NCI-H2171 treated with DMSO at 0.1 percent for 48 hours (cell line): ENCODE measurements at places on chromosomes 12 and 14.

DNA sequence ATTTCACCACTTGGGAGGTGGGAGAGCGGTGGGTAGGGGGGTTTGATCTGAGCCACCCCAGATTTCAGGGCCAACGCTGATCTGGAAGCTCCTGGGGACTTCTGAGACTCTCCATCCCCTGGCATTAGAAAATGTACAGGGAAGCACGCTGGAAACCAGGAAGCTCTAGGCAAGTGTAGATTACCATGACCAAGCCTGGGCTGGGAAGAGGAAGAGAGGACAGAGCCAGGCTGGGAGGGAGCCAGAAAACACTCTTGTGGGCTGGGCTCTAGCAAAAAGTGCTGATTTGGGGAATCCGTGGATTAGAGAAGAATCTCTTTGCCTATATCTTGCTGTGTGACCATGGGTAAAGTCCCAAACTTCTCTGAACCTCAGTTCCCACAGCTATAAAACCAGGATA, 236.7 kb downstream of the BCL11B start:
- no peak for DNase-seq

DNA sequence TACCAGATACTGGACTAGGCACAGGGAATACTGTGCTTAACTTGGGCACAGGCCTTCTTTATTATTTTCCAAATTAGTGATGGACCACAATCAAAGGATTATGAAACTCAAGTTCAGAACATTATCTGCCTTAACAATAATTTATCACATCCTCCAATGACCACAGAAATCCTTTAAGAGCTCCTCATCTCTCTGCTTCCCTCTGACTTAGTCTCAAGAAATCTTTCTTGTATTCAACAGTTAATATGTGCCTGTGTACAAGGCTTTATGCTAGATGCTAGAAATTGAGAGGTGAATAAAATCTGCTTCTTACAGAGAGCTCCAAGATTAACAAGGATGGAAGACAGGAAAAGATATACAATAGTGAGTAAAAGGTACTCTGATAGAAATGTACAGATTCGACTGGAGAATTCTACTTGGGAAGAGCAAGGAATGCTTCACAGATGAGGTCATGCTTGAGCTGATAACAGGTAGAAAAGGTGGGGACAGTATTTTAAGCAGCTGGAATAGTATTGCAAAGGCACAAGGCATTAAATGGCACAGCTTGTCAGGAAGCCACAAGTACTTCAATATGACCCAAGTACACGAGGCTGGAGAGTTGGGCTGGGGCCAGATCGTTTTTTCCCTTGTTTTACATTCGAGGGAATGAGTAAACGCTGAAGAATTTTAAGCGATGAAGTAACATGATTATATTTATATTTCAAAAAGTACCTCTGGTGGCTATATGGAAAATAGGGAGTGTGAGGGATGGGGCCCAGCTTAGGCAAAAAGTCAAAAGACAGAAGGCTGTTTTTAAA, 55.1 kb upstream of the ARID2 start:
- DNase-seq: no peak

DNA sequence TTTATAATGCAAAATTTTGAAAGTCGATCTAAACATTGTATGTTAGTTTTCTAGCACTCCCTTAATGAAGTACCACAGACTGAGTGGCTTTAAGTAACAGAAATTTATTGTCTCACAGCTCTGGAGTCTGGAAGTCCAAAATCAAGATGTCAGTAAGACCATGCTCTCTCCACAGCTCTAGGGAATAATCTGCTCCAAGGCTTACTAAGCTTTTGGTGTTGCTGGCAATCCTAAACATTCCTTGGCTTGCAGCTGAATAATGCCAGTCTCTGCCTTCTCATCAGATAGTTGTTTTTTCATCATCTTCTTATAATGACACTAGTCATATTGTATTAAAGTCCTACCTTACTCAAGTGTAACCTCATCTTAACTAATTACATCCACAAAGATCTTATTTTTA, 102.2 kb downstream of the RASSF9 start:
- DNase-seq: no peak

GRCh38 chr14:20412411-20412810, 890 bp downstream of the TEP1 start:
- DNase-seq: peak; percentile 36

GRCh38 chr12:124979568-124979967, 9.4 kb downstream of the DHX37 start:
- no peak for DNase-seq

DNA sequence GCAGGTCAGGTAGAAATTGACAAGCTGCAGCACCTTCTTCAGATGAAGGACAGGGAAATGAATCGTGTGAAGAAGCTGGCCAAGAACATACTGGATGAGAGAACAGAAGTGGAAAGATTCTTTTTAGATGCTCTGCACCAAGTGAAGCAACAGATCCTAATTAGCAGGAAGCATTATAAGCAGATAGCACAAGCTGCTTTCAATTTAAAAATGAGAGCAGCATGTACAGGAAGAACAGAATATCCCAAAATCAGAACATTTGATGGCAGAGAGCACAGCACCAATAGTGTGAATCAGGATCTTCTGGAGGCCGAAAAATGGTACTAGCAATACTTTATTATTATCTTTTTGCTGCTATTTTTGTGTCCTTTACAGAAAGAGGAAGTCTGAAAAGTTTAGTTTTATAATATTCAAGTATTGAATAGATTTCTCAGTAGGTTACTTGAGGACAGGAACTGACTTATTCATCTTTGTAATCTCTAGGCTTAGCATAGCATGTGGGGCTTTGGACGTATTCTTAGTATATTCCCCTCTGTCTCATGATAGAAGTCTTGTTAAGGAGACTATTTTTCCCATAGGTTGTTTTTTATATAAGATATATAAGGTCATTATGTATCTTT, 30.8 kb downstream of the BBOF1 start:
- no peak for DNase-seq

- no peak for DNase-seq
Observed at GRCh38 chr14:21924479-21924878, 250.9 kb upstream of the OR4E1 start.

DNA sequence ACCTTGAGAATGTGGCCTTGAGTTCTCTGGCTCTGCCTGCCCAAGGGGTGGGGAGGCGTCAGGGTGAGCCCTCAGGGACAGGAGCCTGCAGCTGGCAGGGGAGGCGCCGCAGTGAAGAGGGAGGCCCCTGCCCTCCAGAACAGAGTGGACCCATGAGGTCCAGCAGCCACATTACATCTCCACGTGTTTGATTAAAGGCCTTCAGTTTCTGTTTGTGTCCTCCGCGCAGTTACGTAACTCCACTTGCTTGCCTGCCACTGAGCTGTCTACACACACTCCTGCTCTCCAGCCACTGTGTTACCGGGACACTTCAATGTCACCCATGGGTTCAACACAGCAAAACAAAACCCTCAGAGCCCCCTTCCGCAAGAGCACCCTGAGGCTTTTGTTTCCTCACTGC, 70.4 kb downstream of the CHGA start:
- no peak for DNase-seq

DNA sequence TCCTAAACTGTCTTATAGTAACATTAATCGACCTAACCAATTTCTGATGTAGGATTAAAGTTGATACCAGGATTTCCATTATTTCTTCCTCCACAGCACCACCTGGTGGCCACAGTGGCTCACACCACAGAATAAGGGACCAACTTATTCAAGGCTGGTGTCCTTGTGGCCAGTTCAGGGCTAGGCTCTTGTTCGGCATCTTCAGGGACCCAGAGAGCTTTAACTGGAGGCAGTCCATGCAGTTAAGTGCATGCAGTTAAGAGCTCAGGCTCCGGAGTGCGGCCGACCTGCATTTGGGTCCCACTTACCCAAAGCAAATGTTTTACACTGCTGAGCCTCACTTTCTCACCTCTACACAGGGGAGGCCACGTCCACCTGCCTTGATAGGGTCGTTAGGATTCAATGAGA, 42.0 kb upstream of the GPR68 start:
- DNase-seq: peak; percentile 63

- DNase-seq: no peak
Observed at GRCh38 chr12:51371295-51371953, 19.8 kb downstream of the GALNT6 start.

- no peak for DNase-seq
Observed at GRCh38 chr14:73243341-73243740, 6.0 kb downstream of the PAPLN start.

- DNase-seq: no peak
Observed at GRCh38 chr14:30551460-30551859, 7.5 kb upstream of the G2E3 start.

DNA sequence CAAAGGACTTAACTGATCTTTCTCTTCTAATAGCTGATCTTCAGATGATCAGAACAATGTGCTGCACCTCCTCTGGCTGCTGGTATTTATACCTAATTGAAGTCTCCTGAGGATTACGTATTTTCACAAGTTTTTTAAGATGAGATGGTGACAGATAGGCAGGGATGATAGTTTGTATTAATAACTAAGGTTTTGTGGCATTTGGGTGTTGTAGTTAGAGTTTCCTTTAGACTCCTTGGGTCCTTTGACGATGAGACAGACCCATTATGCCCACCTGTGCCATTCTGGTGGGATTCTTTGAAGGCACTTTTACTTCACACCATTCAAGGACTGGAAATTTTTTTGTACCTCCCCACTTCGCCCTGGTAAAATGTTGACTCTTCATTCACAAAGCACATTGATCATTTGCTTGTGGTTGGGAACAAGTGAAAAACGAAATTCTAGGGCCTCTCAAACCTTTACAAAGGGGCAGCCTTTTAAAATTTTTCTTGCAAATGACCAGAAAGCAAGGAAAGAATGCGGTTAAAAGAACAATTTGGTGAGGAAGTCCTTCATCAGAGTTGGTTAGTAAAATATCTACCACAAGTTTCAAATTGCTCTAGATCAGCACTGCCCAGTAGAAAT, at the start of gene IFNG:
TSS of gene IFNG (minus strand) at position 60 of the 624 bp plus-strand sequence. CDS start 125 bp downstream, outside the sequence.
- no peak for DNase-seq

DNA sequence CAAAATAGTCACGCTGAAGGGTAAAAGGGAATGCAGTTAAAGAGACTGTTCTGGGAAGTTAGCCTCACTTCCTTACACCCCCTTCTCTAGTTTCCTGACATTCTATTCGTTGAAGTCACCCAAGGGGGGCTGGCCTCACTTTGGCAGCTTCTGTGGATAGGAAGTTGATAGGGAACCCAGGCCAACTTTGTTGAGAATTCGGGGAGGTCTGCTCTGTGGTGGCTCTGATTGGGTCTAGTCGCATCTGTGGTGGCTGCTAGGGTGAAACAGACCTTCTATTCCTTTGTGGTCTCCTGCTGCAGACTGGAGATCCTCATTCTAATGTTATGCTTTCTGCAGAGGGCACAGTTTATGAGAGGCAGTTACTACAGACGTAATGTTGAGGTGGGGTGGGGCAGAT, 28.8 kb upstream of the GZMB start:
- no peak for DNase-seq

- no peak for DNase-seq
Observed at GRCh38 chr12:109932878-109933503, 32.9 kb downstream of the TCHP start.

DNA sequence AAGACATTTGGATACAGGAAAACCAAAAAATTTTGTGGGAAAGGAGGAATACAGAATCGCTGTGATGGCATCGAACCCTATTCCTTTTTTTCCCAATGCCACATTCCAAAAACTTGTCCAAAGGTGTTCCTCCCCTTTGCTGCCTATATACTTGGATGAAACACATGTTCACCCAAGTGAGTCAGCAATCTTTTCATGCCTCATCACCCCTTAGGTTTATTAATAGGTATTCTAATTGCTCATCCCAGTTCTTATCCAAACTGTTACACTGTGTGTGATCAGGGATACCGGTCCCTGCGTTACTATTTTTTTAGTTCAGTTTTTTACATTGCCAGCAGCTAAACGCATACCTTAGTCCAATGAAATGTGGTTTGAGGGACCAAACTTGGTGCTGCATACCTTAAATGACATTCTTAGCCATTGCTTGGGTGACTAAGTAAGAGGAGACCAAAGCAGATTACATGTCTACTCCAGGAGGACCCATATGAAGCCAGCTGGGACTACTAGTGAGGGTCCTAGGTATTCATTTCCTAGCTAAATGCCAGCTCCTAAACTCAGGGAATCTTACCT, 20.6 kb upstream of the ST8SIA1 start:
- DNase-seq: no peak

- DNase-seq: no peak
Observed at GRCh38 chr14:61215222-61216020, 65.7 kb downstream of the TMEM30B start.

GRCh38 chr14:44639781-44640385, 132.8 kb upstream of the FSCB start:
- no peak for DNase-seq

DNA sequence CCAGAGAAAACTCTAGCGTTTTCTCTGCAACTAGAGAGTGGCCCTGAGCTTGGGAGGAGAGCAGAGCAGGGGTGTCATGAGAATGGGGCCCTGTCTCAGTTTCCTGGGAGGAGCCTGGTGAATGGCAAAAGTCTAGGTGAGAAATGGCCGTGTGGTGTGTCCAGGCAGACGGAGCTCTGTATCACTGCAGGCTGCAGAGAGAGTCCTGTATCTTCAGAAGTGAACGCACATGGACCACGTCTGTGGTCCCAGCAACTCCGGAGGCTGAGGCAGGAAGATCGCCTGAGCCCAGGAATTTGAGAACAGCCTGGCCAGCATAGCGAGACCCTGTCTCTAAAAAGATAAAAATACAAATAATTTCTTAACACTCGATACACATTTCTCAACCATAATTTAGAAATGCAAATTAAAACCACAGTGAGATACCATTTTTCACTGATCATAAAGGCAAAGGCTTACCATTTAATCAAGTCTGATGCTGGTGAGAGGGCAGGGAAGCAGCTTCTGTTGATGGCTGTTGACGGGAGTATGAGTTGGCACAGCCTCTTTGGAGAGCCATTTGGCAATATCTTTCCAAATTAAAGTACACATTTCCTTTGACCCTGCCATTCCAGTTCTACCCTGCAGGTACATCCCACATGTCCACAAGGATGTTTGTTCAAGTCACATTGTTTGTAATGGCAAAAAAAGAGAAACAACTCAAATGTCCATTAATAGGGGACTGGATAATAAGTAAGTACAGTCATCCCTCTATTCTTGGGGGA, 51.0 kb downstream of the NFKBIA start:
- no peak for DNase-seq
